ENCODE measurements at places on chromosomes 7 and 10. TPM values are rescaled to one million over a fixed set of nuclear protein-coding genes. Genes with fewer than 3 reads are reported as not detected.

- H3K27ac ChIP-seq: no peak overlapping the region
- peaks cover 67% of the 10 kb centered on the region for H3K27me3 ChIP-seq
- no peaks in the 10 kb centered on the region for H3K36me3 ChIP-seq
- DNase-seq: no peak
- no peaks in the 10 kb centered on the region for H3K4me1 ChIP-seq
Observed at GRCh38 chr10:118628397-118628796, 32.9 kb upstream of the PRLHR start.

DNA sequence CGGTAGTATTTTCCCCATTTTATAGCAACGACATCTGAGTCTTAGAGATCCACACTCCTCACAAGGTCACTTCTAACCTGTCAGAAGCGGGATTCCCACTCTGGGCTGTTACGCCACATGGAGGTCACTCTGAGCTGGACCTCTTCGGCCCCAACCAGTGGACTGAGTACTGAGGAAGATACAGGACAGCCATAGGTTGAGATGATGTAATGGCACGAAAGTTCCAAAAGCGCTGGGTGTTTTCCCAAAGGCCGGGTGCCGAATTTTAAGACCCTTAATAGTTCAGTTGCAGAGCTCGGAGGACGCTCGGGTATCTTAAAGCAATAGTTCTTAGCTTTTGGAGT is 699 bp downstream of the GHITM start:
- peak overlapping the region; percentile 82 for H3K27ac ChIP-seq
- DNase-seq: no peak
- H3K36me3 ChIP-seq: peaks cover 29% of the 10 kb centered on the region
- H3K27me3 ChIP-seq: no peaks in the 10 kb centered on the region

- H3K4me1 ChIP-seq: no peaks in the 10 kb centered on the region
- H3K4me3 ChIP-seq: no peak overlapping the region
- no peaks in the 10 kb centered on the region for H3K36me3 ChIP-seq
- H3K27me3 ChIP-seq: no peaks in the 10 kb centered on the region
Observed at GRCh38 chr7:119421657-119422056, 851.3 kb upstream of the KCND2 start.

The ZDHHC6 gene
- 88.5 TPM for total RNA-seq

The ITPRID1 gene
- total RNA-seq: not detected
